ENCODE measurements at places on chromosomes 16 and 17.

DNA sequence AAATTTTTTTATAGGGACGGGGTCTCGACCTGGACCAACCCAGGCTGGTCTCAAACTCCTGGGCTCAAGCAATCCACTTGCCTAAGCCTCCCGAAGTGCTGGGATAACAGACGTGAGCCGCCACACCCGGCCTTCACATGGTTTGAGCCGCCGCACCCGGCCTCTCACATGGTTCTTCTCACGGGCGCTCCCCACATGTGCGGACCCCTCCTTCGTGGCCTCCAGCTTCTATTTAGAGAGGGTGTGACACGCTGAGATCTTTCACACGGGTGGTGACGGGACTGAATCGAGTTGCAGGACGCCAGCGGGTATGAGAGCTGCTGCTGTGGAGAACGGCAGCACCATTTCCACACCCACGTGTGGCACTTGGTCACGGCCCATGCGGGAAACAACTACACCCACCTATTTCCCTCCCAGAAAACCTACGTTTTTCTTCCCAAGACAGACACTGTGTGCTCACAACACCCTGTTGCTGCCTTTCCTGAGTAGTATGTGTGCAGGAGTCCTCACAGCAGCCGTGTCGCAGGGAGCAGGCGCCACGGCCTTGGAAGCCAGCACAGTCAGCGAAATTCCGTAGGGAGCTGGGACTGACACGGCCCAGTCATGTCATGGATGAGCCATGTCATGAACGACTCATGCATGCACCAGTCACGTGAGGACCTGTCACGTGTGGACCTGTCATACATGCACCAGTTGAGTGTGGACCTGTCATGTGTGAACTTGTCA, 20.1 kb upstream of the ACSF3 start:
- no peak for DNase-seq

DNA sequence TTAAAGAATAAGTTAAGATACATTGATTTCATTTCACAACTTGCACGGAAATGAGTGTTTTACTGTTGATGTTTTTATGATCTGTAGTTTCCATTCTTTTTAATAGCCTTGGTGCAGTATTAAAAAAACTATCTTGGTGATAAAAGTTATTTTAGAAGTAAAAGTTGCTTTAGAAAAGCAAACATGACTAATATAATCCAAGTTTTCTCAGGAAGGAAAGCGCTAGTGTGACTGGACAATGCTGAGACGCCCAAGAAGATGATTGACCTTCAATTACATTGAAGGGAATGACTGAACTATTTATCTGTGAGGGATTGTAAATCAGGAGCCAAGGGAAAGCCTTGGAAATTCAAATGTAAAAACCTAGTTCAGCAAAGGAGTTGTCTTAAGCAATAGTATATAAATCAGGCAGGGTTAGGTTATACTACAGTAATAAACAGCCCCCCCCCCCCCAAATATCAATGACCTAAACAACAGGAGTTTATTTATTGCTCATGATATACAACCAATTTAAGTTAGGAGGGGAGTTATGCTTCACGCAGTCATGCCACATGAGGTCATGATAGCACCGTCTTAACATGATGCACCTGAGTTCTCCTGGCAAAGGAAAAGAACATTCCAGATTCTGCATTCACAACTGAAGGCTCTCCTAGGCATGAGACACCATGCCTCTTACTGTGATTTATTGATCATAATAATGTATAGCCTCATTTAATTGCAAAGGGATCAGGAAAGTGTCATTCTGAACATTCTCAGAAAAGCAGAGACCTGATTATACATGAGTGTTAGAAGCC, 443.8 kb downstream of the CDH13 start:
- no peak for DNase-seq

DNA sequence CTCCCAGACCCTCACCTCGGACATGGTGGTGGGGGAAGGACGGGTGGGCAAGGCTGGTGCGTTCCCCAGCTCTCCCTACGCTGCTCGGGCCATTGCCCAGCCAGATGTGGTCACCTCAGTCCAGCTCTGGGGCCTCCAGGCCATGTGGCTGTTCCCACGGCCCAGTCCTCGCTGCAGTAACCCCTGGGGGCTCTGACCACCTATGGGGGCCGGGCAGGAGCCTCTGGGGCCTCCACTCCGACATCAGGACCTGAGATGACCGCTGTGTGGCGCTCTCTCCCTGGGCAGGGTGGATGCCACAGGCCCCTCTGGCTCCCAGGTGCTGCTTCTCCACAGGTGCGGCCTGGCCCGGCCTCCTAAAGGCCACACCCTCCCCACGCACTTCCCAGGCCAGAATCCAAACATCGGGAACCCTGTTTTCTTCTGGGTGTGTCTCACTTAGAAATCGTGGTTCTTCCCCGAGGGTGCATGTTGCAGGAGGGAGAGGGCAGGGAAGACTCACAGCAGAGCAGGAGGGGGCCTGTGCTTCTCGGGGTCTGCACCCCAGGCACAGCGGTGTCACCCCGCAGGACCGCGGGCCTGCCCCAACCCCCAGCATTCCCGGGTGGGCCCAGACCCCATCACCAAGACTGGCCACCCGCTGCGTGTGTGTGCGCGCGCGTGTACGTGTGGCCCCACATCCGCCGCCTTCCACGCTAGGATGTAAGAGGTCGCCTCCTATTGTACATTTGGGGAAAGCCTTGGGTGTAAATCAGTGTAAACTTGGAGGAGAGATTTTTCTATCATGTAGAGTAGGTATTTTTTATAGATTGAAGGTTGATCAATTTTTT, 5.9 kb upstream of the CAPN15 start:
- no peak for DNase-seq

GRCh38 chr16:54508351-54508750, 221.8 kb upstream of the IRX3 start:
- DNase-seq = no peak

- peak; percentile 95 for DNase-seq
Observed at GRCh38 chr17:2041561-2042389, at the start of gene OVCA2. Gene OVCA2 (plus strand): TSS chr17:2042022. CDS start chr17:2042048, 26 bp downstream.

- DNase-seq = no peak
Observed at GRCh38 chr17:39848600-39848999, 15.5 kb downstream of the IKZF3 start.

DNA sequence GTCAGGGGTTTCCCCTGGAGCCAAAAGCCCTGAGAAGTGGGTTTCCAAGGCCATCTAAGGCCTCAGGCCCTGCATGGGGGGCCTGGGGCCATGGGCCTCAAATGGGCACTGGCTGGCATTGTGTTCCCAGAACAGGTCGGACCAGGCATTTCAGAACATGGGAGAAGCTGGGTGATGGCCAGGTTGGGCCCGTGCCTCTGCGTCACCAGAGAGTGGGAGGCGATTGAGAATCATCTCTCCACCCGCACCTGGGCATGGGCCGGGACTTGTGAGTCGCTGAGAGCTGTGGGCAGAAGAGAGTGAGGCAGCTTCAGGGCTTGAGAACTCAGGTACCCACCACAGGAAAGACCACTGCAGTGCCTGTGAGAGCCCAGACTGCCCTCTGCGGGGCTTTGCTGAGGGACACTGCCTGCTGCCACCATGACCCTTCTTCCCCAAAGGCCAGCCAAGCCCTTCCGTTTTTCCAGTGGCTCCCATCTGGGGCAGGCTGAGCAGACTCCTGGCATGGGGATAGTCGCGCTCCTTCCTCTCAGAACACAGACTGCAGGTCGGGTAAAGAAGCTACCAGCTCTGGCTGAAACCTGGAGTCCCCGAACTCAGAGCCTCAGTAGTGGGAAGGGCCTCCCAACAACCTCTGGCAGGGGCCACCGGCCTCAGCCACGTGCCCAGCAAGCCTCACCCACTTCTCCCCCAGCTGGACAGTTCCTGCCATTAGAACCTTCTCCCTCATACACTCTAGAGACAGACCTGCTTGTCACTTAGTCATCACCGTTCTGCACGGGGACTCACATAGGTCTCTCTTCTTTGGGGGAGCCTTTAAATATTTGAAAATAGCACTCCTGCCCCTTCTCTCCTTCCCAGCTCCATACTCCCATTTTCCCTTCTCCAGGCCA, 1.6 kb downstream of the RAB11FIP4 start:
- DNase-seq = no peak

DNA sequence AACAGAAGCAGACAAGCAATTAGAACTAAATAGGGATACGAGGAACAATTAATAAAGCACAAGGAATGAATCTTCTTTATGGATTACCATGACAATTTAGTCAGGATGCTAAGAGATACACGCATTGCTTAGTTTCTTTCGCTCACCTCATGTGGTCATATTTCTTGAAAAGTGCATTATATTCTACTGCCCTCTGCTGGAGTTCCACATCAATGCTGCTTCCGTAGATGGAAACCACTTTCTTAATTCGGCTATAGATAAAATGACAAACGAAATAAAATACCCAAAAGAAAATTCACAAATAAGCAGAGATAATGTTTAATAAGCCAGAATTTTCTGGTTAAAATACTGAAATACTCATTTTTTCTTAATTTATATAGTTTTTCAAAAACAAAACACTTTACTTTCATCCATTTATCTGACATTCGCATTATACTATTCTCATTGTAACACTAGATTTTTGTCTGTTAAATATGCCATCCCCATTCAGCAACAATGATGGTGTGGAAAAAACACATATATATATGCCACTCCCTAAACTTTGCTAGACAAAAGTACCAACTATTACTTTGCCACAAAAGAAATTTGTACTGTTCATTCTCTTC, 22.0 kb upstream of the PHLPP2 start:
- no peak for DNase-seq

- no peak for DNase-seq
Observed at GRCh38 chr16:52837251-52837650, 215.4 kb downstream of the CHD9NB start.

- no peak for DNase-seq
Observed at GRCh38 chr17:49495842-49496182, 719 bp downstream of the NGFR start.

DNA sequence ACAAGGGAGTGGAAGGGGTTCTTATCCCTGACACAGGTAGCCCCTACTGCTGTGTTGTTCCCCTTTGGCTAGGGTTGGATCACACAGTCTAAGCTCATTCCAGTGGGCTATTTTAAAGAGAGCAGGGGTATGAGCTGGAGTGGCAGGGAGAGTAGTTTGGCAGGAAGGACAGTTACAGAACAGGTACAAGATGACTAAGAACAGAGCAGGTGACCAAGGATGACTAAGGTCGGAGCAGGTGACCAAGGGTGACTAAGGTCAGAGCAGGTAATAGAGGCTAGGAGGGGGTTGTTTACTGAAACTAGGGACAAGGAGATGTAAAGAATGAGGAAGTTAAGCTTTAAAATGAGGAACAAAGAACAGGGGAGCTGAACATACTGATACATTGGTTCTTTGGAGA, 58.8 kb downstream of the UTP18 start:
- DNase-seq = no peak

DNA sequence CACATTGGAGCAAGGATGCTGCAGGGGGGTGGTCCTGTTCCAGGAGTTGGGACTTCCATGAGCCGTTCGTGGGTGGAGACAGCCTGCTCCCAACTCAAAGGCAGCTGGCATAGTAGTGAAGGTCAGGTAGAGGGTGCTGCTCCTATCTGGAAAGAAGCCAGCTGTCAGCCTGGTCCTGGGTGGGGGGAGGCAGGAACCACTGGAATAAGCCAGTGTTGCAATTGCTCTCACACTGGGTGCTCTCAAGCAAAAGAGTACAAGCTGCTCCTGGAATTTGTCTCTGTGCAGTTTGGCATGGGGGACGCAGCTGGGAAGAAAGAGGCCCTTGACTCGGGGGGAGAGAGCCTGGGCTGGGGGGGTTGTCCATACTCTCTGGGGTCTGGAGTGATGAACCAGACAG, 8.7 kb downstream of the CACNG5 start:
- DNase-seq = no peak

DNA sequence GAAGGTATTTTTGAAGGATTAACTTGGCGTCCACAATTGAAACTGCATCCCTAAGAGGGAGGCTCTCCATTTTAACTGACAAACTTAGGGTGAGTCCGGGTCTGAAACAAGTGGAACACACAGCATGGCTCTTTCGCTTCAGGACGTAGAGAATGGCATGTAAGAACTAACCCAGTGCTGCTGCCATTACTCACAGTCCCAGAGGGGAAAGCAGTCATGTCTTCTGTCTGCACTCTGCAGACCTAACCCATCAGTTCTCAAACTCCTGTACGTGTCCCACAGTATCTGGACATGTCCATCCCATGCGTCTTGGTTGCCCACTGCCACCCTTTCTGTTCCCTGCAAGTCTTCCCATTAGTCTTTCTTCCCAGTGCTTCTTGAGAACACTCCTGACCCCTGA, 563 bp downstream of the ST6GALNAC1 start:
- no peak for DNase-seq

- DNase-seq = peak; percentile 45
Observed at GRCh38 chr16:84548971-84549844, 44.7 kb upstream of the MEAK7 start.

GRCh38 chr17:69516911-69517310, 102.4 kb downstream of the MAP2K6 start:
- no peak for DNase-seq

DNA sequence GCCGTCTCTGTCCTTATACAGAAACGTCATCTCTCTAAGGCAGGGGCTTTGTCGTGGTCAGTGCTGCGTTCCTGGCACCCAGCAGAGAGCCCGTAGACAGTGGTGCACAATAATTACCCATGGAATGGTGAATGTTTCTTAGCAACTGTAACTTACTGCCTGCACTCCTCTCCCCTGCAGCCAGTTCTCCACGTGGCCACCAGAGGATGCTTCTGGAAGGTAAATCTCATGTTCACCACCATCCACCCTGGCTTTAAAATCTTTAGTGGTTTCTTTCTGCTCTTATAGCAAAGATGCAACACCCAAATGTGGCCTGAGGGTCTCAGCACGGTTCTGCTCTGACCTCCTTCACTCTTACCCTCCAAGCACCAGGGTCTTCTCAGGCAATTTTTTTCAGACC, 150.8 kb downstream of the GRIN2A start:
- no peak for DNase-seq

DNA sequence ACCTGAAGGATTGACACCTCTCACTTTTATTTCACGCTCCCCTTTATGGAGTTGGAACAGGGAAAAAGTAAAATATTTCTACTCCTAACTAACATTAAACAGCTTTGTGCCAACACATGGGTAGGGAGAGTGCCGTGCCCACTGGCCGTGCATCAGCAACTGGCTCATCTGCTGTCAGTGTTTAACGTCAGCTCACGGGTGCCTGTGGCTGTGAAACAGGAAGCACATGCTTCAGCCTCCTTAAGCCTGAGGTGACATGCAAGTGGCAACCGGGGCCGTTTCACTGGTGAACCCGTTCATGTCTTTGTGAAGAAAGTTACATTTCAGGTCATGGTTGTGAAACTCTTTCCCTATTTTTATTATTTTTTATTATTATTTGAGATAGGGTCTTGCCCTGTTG, 3.2 kb downstream of the SPG7 start:
- no peak for DNase-seq

DNA sequence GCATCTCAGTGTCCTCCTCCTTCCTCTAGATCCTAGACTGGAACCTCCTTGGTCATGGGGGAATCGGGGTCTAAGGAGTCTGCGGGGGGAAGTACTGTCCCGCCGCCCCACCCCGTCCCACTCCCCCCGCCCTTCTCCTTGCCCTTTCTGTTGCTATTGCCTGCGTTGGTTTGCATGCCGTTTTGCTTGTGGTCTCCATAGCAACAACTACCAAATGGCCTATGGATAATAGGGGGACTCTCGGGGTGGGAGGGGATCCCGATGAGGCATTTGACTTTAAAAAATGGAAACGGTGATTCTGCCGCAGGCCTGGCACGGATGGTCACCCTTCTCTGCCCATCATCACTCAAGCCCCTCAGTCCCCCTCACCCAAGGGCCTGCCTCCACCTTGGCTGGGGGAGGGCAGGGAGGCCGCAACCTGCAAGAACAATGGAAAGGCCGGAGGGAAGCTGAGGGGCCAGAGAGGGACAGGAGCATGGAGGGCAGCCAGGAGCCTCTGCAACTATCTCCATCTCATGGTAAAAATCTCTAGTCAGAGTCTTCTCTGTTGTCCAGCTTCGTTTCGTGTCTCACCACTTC, 231.4 kb upstream of the TNRC6C start:
- DNase-seq = no peak
